Epithelial cell of prostate (primary cell): ENCODE measurements at places on chromosomes 6 and 20.

DNA sequence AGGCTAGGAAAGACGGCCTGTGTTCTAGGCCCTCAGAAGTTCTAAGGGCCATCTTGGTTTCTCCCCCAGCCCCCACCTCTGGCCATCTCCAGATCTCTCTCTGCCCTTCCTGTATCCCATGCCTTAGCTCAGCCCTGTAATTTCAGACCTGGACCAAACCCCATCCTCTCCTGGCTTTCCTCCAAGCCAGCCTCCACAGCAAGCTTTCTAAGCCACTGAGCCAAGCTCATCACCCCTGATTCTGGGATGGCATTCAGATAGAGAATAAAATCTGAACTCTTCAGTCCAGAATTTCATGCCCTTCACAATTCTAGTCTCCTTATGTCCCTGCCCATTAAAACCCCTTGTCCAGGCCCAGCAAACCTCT lies 18.9 kb upstream of the CCM2L start:
- DNase-seq, result no peak

GRCh38 chr20:43636429-43636828 lies 30.5 kb upstream of the MYBL2 start:
- no peak for DNase-seq

DNA sequence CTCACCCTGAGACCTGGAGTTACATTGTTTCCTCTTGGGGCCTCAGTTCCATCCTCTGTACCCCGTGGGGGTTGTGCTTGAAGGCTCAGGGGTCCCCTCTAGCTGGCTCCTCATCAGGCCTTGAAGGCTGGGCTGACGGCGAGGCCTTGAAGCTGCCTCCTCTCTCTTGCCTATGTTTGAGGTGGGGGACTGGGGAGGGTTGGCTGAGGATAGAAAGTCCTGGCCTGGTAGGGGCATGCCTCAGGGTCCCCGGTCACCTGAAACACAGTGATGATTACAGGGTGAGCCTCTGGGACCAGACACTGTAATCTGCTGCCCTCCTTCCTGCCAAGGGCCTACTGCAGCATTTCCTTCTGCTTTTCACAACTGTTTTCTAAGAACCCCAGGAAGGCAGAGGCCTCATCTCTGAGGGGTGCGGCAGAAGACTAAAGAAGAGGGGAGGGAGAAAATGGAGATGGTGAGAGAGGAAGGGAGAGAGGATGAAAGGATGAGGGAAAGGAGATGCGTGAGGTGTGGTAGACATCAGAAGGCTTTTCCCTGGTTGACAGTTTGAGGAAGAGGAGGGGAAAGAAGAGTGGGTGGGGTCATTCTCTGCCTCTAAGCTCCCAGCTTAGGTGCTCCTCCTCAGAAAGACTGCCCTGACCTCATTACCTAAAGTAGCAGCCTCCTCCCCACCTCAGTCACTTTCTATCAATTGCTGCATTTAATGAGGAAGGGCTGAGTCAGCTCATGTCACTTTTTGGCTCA lies 29.7 kb downstream of the VEGFA start:
- DNase-seq, result no peak

DNA sequence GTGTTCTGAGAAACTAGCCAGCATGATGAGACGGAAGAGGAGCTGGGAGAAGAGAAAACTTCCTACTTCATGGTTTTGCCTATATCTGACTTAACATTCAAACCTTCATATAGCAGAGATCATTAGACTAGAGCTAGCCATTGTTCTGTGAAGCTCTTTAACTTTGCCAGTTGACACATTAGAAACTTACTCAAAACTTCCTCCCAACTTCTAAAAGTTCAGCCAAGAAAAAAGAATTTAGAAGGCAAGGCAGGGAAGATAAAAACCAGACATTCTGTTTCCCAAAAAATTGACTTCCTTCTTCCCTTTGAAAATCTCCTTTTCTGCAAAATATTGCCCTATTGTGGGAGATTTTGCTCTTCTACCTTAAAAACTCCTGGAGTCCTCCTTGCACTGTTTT lies 134.8 kb upstream of the UST start:
- no peak for DNase-seq

GRCh38 chr6:22302838-22303237 lies 6.0 kb upstream of the PRL start:
- DNase-seq, result no peak

- DNase-seq, result peak; percentile 72
Measured at GRCh38 chr6:142013287-142013686, 119.4 kb upstream of the GJE1 start.

DNA sequence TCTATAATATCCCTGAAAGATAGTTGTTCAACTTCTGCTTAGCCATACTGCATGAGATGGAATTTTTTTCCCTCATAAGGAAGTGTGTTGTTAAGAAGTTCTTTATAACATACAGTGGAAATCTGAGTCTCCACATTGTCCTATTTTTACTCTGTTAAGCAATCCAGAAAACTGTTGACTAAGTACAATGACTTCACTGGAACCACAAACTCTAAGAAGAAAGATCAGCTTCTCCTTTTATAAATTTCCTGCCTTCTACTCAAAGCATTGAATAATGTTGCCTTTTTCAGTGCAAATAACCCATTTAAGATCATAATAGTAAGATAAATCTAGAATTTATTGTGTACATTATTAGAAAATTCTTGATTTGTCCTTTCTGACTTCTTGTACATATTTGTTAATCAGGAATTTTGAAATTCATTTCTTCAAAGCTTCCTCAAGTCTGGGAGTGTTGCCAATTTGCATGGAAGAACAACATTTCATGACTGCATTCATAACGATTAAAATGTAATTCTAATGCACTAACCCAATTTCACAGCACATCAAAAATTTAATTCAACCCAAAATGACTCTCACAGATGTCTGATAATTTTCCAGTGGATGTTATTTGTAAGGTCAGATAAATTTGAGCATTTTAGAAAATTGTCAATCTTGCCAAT lies 45.6 kb upstream of the ANKEF1 start:
- DNase-seq, result no peak

DNA sequence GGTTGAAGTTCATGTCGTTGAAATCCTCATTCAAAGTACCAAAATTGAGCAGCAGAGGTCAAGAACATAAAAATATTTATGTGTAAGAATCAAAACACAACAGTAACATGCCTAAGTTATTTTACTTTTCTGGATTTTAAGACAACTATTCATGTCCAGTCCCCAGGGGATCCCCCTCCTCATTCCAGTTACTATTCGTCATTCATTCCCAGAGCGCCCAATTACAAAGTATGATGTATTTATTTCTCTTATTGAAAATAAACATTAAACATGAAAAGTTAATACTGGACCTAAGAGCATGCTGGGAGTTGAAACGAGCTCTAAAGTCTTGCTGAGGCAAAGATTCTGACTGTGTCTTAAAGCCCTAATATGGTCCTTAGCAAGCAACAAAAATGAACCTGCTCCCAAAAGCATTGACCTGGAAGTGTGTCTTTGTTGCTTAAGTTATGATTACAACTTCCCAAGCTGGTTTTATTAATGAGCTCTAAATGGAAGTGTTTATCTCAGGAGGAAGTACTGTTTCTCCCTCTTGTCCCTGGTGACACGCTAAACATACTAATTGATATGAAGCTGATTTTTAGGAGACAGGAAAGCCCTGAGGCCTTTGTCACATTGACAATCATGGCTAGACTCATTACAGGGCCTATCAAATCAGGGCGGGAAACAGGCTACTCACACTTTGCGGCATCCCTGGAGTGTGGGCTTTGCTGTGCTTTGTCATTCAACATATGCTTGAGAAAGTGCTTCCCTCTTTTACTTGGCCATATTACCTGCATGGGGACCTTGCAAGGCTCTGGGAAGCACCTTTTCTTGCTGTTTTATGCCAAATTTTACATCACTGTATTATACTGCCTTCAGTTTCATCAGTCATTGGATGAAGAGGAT lies 192.2 kb upstream of the DTNBP1 start:
- no peak for DNase-seq

DNA sequence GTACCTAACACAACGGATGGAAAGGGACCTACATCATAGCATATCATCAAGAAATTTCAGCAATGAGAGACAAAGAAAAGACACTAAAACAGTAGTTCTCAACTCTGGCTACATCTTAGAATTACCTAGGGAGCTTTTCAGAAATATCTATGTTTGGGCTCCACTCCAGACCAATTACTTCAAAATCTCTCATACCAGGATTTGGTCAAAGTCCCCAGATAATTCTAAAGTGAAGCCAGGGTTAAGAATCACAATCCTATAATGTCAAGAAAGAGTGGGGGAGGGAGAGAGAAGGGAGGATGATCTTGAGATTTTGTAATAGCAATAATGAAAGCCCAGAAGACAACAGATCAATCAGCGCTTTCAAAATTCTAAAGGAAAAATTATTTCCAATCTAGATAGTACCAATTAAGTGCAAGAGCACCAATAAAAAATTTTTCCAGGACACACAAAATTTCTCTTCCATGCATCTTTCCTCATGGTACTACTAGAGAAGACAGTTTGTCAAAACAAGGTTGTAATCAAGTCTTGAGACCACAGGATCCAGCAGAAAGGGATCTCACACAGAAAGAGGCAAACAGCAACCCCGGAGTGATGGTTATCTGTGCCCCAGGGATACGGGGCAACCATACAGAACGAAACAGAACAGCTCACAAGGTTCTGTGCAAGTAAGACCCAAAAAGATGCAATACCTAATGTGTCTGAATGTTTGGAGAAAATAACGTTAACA lies 152.9 kb upstream of the DST start:
- DNase-seq, result no peak

DNA sequence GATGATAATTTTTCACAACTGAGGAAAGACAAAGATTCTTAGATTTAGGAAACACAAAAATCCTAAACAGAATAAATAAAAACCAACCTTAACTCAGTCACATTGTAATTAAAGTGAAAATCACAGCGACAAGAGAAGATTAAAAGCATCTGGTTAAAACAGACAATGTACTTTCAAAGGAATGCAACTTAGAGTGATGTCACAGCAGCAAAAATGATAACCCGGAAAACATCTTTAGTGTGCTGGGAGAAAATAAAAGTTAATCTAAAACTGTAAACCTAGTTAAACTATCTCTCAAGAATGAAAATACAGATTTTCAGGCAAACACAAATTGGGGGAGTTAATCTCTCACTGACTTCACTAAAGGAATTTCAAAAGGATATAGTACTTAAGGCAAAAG lies 76.8 kb upstream of the OGFRL1 start:
- no peak for DNase-seq

- no peak for DNase-seq
Measured at GRCh38 chr6:38579010-38579628, 60.6 kb downstream of the BTBD9 start.

DNA sequence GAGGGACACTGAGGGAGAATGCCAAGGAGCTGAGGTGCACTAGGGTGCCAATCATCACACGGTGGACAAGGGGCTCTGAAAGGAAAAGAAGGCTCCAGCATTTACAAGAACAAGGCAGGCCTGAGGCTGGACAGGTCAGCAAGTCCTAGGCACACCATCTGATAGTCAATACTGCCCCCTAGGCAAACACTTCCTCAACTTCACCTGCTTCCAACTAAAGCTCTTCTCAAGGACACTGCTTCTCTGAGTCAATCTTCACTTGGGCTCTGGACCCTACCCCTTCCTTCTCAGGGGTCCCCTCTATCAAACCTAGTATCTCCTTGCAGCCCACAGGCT lies 37.7 kb upstream of the SLC4A11 start:
- no peak for DNase-seq

GRCh38 chr6:70894001-70894400 lies 62.9 kb downstream of the B3GAT2 start:
- DNase-seq, result no peak

DNA sequence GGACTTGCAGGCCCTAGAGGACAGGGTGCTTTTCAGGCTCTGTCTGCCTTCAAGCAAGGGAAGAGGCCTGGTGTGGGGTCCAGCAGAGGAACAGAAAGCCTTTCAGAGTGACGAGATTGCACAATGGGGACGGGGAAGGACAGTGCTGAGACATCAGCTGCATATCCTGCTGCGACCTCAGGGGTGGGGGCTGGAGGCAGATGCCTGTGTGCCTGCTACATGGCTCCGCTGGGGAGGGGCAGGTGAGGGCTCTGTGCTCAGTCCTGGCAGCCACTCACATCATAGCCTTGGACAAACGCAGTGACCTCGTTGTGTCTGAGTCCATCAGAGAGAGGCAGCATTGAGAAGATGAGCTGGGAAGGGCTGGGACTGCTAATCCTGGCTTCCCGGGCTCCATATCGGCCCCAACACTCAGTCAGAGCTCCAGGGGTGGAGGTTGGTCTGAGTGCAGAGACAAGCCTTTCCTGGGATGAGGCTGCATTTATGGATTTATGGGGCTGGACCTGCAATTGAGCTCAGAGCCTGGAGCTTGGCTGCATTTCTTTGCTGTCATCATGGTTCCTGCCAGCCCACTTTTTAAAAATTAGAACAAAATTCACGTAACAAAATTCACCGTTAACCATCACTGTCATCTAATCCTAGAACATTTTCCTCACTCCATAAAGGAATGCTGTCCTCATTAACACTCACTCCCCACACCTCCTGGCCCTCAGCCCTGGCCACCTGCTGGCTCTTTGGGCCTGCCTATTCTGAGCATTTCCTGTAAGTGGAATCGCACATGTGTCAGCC lies 196.9 kb upstream of the SLC24A3 start:
- no peak for DNase-seq

DNA sequence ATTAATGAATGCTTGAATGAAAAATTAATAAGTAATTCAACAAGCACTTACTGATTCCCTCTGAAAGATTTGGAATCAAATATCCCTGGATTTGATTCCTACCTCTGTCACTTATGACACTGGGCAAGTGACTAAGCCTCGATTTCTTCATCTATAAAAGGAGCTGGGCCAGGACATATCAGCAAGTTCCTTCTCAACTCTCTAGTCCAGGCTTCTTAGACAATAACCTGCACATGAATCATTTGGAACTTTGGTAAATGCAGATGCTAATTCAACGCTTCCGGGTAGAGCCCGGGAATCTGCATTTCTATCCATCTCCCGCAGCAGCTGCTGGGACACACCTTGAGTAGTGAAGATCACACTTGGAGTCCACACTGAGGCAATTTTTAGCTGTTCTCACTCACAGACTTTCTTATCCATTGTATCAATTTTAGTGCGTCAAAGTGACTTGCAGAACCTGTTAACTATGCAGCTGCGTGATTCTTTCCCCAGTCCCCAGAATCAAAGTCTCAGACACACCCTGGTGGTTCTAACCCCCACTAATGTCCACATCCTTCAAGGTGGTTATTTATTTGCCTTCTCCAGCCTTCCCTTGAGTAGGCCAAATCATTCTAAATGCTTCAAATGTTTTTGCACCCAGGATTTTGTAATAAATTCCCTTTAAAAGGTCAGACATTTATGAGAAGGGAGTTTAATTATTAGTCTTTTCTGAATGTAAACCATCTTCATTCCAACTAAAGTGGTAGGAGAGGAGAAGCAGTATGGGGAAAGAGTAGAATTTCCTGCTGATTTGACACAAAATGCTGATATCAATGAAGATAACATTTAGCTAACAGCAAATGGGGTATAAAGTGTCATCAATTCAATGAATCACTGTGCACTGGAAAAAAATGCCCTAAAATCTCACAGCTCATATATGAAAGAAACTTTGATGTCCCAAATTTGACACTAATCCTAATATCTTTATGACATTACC lies 26.0 kb upstream of the CCND3 start:
- DNase-seq, result peak; percentile 45

DNA sequence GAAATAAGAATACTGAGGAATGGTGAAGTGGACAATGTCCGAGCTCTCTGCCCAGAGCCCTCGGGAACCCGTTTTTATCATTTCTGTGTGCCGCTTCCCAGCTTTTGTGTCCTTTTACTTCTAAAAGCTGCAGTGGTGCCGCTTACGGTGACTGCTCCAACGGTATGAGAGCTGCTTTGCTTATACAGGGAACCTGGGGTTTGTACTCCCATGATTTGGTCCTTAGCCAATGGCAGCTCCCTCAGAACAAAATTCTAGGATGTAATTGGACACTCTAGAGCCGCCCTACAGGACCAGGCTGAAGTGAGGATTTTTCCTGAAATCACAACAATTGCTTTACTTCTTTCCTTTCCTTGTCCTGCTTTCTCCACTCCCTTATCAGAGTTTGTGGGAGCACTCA lies 24.2 kb upstream of the PCSK2 start:
- DNase-seq, result no peak
